Osteocyte (in vitro differentiated cells): ENCODE measurements at places on chromosomes 13 and 19. TPM values are rescaled to one million over a fixed set of nuclear protein-coding genes. Genes with fewer than 3 reads are reported as not detected.

Gene FGF21
- total RNA-seq, result not detected in 2 replicates

Gene CACNG6
- total RNA-seq, result not detected in 2 replicates

- DNase-seq, result no peak
These were observed 230.7 kb upstream of the SPRY2 start for GRCh38 chr13:80571346-80572307.

DNA sequence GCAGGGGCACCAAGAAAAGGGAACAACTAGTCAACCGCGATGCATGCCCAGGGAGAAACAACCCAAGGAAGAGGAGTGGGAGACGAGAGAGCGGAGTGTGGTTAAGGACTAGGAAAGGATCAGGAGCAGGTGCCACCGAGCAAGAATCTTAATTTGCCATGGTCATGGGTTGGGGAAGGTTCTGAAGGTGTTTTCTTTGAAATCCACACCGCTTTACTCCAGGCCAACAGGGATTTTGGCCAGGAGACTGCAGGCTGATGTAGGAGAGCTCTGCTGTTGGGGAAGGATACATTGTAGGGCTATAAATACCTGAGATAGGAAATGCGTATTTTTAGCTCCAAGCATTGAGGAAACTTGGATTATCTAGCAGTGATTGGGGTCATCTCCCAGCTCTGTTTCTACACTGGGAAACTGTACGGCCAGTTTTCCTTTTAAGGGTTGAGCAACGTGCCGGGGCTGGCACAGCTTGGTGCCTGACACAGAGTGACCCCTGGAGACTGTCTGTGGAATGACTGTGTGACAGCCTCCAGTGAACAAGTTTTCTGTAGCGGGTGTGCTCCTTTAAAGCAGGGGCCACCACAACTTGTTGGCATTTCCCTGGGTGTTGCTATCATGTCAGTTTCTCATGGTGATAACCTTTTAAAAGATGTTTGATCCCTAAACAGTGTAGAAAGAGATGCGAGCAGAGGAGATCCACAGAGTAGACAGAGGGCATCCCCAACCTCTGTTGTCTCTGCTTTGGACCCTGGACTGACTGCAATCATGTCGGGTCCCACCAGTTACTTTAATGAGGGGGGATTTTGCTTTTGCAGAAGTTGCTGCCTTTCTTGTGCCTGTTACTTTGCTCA lies 34.3 kb downstream of the ZNF536 start:
- DNase-seq, result peak; percentile 53

GRCh38 chr19:28159065-28159464 lies 1053.9 kb downstream of the UQCRFS1 start:
- no peak for DNase-seq

DNA sequence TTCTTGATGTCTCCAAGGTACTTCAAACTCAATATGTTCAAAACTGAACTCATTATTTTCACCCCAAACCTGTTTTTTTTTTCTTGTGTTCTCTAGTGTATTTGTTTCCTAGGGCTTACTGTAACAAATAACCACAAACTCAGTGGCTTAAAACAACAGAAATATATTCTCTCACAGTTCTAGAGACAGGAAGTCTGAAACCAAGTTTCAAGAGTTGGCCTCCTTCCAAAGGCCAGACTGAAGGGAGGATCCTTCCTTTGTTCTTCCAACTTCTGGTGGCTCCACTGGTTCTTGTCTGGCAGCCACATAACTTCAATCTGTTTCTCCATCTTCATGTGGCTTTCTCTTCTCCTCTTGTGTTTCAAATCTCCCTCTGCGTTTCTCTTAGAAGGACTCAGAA lies 62.0 kb upstream of the PDCD5 start:
- DNase-seq, result no peak

DNA sequence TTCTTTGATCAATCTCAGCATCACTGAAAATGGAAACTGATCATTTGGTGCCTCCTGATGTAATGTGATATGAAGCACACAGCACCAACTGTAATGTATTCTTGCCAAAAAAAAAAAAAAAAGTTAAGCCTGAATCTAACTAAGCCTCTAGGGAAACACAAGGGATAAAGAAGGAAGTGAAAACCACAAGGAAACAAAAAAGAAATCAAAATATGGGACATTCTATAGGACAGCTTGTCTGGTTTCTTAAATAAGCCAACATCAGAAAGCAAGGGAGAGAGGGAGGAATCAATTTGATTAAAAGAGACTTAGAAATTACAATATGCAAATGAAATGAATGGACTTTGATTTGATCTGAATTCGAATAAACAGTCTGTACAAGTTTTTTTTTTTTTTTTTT lies 20.6 kb upstream of the METTL21C start:
- no peak for DNase-seq
